ENCODE measurements at places on chromosomes 5 and 9.

DNA sequence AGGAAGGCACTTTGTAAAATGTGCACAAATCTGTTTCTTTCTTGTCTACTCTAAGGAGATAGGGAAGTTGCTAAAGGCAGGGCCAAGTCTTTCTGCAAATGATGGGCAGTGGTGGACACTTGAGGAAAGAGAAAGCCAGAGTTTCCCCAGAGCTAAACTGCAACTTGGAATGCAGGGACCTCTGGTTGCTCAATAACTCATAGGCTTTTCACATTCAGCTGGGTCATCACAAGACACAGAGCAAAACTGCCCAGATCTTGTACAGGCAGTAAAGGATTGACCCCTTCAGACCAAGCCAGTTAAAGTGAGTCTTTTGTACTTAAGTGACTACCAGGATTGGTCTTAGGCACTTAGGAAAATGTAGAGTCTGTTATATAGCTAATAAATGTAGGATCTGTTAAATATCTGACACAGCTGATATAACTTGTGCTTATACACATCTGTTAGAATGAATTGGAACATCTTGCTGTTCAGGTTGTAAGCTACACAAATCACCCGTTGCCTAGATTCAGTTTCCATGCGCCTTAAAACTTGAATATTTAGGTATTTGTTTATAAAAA, 13.5 kb upstream of the AGXT2 start:
- DNase-seq: no peak

DNA sequence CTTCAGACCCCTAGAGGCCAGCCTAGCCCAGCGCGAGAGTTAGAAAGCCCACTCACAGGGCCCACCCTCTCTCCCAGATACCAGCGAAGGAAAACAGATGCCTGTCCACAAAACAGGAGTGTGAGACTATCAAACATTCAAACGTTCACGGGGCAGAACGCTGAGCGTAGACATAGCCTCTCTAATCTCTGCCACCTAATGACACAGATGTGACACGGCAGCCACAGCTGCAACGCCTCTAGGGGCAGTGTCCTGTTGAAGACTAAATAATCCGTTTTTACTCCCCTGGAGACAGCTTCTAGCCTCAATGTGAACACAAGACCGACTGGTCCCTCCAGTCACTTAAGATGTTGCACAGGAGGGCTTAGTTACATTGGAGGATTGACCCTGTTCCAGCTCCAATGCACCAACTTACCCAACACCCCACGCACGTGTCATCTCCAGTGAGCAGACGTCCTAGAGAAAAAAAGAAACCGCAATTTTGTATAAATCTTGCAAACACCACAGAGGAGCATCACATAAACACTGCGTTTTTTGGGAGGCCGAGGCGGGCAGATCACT, 14.3 kb downstream of the DIPK1B start:
- no peak for DNase-seq

- no peak for DNase-seq
Measured at GRCh38 chr9:81538890-81539289, 150.5 kb downstream of the TLE1 start.

GRCh38 chr5:44048276-44048984, 340.8 kb downstream of the FGF10 start:
- DNase-seq: no peak

DNA sequence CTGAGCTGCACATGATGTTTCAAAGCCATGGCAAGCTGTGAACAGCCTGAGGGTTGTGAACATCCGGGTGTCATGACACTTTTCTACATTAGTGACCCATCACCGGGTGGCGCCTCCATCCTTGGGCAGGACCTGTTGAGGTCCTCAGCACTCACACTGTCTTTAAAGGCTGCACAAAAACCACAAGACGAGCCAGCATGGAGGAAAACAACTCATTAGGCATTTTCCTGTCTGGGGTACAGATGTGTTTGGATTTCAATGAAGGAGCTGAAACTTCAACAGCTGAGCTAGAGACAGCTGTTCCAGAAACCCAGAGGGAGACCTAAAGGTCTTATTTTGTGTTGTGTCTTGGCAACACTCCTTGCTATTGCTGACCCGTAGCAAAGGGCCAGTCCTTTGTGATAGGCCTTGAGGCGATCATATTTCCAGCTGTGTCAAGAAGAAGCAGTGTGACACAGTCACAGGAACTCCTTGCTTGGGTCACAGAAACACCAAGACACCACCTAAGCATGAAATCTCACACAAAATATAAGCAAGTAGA, 151.8 kb upstream of the VLDLR start:
- no peak for DNase-seq

GRCh38 chr5:10467281-10468198, 25.9 kb downstream of the ROPN1L start:
- no peak for DNase-seq

DNA sequence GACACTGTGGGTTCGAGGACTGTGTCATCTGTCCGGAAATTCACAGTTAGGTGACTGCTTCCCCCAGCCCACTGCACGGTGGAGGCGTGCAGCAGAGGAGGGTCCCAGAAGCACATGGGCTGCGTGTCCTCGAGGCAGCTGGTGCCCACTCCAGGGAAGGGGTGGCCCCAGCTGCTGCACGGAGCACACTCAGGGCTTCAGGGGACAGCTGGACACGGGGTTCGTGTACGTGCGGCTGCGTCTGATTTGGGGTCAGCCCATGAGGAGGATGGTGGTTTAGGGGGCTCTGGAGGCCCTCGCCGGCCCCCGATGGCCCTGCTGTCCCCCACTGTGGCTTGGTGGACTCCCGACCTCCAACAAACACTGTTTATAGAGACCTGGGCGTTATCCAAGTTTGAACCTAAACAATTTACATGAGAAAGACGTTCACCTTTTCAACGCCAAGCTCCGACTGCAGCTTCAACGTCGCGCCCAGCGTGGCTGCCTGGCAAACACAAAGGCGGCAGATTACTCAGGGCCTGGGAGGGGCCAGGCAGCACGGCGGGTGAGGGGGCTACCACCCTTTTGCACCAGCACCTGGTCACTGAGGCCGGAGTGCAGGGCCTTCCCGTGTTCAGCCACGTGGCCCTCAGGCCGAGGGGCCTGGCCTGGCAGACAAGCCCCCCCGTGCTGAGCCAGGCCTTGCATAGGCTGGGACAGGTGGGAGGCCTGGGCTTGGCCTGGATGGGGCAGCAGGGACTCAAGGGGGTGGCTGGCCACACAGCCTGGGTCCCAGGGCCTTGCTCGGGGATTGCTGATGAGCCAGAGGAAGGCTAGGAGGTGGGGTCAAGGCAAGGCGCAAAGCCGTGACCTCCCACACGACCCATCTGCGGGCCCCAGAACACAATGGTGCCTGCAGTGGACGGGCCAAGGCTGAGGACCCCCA, 55.2 kb downstream of the EXD3 start:
- DNase-seq: no peak

DNA sequence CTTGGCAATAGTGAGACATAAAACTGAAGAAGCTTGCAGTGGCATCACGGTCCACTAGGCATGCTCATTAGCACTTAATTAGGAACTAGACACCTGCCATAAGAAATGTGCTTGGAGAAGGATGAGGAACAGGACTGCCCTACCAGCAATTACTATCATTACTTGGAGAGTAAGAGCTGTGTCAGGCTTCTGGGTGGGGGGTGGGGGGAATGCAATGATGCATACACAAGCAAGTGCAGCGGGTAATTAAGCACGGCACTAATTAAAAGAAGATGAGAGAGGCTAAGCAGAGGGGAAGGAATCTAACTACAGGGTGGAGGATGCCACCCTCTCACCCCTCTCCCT, 53.1 kb downstream of the TLE1 start:
- no peak for DNase-seq

DNA sequence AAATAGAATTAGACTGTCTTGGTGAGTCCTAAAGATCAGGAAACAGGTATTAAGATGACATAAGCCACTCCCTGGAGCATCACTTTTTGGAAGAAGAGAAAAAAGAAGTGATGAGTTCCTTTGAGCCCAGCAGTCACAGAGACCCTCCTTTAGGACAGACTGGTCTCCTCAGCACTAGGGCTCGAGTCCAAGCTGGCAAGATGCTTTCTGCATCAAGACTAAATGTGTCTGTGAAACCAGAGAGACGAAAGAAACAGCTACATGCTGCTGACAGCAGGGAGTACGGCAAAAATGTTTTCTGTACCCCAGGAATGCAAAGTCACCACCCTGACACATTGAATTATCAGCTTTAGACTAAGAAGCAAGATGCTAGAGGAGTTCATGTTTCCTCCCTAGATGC, 184.5 kb downstream of the CRB2 start:
- DNase-seq: no peak

- DNase-seq: no peak
Measured at GRCh38 chr5:137486707-137487106, 12.4 kb downstream of the SPOCK1 start.

DNA sequence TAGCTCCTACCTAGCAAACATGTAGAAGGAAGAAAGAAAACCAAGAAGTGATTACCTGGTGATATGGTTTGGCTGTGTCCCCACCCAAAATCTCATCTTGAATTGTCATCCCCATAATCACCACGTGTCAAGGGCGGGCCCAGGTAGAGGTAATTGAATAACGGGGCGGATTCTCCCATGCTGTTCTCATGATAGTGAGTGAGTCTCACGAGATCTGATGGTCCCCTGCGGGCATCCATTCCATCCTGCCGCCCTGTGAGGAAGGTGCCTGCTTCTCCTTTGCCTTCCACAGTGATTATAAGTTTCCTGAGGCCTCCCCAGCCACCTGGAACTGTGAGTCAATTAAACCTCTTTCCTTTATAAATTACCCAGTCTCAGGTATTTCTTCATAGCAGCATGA, 27.4 kb upstream of the ANKRD34B start:
- no peak for DNase-seq

- no peak for DNase-seq
Measured at GRCh38 chr5:143870871-143871632, 59.1 kb downstream of the HMHB1 start.

- no peak for DNase-seq
Measured at GRCh38 chr9:89380437-89381307, 62.4 kb downstream of the SECISBP2 start.

- DNase-seq: no peak
Measured at GRCh38 chr9:134653259-134654009, 11.8 kb downstream of the COL5A1 start.

DNA sequence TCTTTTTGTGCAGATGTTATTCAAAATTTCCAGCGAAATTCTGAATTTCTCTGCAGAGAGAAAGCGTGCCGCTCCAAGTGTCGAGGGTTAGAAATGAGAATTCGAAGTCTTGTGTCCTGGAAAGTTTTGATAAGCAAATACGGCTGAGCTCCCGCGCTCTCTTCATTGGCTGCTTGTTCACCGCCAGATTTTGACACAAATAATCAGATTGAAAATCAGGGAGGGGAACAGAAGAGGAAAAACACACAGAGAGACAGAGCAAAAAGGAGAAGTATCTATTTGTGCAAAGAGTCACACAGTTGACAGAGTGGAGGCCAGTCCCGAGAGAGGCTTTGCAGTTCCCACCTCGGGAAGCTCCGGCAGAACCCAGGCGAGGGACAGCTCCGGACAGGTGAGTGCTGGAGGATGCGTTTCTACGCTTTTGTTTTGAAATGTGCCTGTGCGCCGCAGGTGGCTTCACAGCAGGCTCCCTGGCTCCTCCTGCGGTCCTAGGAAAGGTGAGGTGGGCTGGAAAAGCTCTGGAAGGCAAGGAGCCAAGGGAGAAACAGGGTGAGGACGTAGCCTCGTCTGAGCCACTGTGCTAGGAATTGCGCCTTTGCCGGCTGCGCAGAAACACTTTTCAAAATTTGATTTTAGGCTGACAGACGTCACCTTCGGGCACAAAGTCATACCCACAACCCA, at the start of gene GFI1B:
Gene GFI1B, plus strand, starts transcription at position 244 of the 681 bp plus-strand sequence. CDS start 7,985 bp downstream, outside the sequence.
- DNase-seq: no peak

GRCh38 chr5:68778484-68778883, 315.3 kb upstream of the SLC30A5 start:
- DNase-seq: no peak

GRCh38 chr9:79700607-79701360, 129.0 kb downstream of the TLE4 start:
- no peak for DNase-seq

GRCh38 chr9:83433846-83434245, 104.4 kb downstream of the FRMD3 start:
- DNase-seq: no peak

DNA sequence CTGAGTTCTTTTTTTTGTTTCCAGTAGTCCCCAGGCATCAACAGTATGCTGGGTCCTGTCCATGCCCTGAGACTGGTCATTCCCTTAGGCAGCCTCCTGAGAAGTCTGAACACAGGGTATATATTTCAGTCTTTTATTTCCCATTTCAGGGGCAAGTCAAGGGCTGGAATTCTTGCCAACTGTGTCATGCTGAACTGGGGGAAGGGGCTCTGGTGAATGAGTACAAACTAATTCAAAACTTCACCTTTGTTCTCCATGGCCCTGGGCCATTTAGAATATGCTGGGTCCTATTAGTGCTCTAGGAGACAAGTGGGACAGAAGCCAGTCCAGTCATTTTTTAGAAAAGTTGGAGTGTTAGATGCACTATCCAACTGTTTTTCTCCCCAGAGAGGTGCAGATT, 170.3 kb downstream of the TMC1 start:
- DNase-seq: no peak

DNA sequence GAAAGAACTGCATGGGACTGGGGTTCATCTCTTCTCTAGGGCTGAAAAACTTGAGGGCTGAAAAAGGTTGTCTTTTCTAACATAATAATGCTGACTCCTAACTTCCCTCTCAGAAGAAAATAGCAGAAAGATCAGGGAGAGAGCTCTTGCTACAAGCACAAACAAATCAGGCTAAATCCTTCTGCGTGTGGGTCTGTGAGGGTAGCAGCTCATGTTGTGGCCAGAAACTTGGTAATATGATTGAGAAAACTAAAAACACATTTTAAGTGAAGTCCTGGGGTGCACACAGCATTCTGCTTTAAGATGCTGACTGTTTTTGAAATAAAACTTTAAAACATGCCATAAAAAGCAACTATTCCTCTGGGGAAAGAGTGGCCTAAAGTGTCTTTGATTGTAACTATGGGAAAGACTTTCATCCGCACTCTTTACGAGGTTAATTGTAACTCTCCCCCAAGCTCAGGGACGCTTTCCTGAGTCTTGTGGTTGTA, 56.7 kb downstream of the SAXO1 start:
- DNase-seq: no peak

GRCh38 chr5:132237141-132237540, 9.5 kb upstream of the P4HA2 start:
- DNase-seq: no peak

GRCh38 chr5:13572163-13572562, 372.3 kb downstream of the DNAH5 start:
- DNase-seq: no peak

DNA sequence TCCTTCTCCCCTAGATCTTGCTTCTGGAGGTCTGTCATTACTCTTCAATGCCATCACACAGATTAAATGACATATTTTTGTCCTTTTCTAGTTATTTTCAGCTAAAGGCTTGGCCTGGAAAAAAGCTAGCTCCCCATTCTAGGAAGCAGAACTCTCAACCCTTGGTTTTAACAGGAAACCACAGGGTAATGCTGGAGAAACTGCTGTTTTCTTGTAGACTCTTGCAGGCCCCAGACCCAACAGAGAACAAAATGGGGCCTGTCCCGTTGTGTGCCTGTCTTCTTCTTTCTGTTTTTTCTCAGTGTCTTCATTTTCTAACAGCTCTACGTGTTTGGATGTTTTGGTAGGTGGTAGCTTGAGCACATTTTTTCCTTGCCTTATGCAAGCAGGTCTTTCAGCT, 21.5 kb downstream of the DCANP1 start:
- DNase-seq: no peak

Data from DMS153 (cell line).